Effector memory CD4-positive, alpha-beta T cell (primary cell): ENCODE measurements at places on chromosomes 7 and 10.

DNA sequence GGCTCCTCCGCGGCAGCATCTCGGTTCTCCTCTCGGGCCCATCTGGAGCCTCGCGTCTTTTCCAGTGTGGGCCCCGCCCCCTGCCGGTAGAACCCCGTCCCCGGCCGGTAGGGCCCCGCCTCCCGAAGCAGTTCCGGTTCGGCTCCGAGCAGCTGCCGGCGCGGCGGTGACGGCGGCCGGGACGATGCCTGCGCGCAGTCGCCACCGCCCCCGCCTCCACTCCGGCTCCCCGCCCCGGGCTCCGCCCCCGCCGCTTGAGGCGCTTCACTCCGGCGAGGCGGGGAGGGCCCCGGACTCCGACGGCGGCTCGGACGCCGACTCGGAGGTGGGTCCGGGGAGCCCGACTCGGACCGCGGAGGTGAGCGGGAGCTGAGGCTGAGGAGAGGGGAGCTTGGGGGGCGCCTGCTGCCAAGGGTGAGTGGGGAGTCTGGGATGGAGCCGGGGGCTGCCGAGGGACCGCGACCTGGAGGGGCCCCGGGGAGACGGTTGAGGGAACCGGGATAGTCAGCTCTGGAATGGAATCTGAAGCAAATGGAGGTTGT, at the start of gene SAMD8:
SAMD8 (plus strand) TSS at position 292 of the 542 bp plus-strand sequence. CDS start 38,873 bp downstream, outside the sequence.
- peak; percentile 96 for DNase-seq

DNA sequence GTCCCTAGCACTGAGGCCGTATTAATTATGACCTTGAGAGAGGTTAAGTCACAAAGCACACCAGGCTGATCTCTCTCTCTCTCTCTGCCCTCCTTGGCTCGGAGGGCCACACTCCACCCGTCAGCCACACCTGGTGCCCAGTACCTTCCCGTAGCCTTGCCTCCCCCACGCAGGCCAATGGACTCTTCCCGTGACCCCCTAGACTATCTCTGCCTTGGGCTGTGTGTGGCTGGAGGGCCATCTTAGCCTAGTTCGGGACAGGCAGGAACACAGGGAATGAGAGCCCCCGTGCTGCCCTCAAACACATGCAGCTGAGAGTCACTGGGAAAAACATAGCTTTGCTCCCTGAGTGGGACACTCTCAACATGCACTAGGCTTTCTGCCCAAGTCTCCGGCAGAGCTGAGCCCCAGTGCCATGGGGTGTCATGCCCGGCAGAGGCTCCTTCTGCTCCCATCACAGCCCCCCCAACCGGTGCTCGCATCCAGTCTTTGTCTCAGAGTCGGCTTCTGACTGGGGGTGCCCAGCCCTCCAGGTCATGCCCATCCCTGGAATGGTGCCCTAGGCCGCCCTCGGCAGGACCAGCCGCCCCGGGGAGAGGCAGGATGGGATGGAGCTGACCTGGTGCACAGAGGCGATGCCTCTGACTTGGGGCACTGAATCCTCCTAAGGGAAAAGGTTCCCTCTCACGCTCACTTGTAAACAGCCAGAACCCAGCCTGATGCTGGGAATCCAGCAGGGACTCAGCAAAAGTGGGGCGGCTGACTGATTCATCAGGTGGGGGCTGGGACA, 63.0 kb downstream of the TCERG1L start:
- no peak for DNase-seq

DNA sequence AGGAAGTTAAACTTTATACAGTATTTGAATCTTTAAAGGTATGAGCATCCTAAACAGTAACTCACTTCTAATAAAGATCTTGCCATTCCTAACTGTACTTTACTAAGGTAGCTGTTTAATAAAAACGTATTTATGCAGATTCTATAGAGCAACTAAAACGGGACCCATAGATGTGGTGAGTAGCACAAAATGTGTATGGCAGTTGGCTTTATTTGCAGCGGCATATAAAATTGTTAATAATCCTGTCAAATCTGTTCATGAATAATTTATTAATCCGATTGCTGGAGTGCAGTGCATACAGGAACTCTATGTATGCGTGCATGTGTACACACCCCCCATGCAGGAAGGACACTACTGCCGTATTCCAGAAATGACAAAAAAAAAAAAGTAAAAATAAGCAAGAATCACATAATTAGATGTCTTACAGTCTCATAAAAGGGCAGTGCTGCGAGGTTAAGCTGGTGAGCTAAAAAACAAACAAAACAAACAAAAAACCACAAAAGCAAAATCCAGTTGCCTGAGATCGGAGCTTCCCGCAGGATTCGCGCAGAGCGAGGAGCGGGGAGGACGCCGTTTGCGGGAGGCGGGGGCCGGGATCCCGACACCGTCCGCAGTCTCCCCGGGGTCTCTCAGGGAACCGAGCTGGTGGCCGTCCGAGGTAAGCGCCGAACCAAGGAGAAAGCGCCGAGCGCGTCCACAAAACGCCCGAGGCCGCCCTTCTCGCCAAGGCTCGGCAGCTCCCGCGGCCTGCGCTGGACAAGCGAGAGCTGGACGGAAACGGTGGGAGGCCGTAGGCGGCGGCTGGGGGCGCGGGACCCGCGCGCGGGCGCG, 518 bp upstream of the COMMD3 start:
- no peak for DNase-seq

- DNase-seq = no peak
Measured at GRCh38 chr10:97406064-97406463, 4.9 kb upstream of the RRP12 start.

GRCh38 chr7:49433794-49434193, 339.6 kb upstream of the VWC2 start:
- DNase-seq = no peak

GRCh38 chr10:125221716-125222115, 61.4 kb upstream of the CTBP2 start:
- no peak for DNase-seq

GRCh38 chr10:103776878-103777591, 78.3 kb downstream of the SH3PXD2A start:
- no peak for DNase-seq

- no peak for DNase-seq
Measured at GRCh38 chr7:140992422-140992821, 22.3 kb downstream of the MRPS33 start.

GRCh38 chr10:133324198-133324792, 12.4 kb downstream of the CALY start:
- DNase-seq = peak; percentile 51

- peak; percentile 3 for DNase-seq
Measured at GRCh38 chr7:6446838-6447580, 745 bp downstream of the DAGLB start.

GRCh38 chr7:112414855-112415490, 35.3 kb upstream of the IFRD1 start:
- no peak for DNase-seq

DNA sequence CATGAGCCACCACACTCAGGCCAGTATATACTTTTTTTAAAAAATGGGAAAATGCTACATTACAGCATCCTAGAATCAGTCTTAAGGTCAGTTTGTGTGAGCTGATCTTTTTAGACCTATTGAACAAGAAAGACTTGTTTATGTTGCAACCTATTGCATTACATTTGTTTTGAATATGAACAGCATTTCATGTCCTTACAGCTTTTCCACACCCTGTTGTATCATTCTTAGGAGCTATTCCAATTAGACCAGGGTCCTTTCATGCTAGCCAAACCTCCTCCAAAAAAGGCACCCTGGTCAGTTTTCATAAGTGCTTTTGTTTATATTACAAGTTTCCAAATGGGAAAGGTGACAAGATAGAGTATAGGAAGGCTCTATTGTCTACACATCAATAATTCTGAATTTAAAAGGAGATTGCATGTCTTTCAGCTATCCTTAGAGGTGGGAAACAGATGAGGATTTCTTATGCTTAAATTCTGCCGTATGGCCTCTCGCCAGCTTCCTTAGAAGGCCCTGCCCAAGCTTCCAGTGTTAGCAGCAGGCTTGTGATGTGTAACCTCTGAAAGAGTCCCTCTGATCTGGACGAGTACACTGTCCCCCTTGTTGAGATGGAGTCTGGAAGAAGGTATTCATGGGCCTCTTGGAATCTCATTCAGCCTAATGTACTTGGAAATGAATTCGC, 171.9 kb downstream of the OTUD1 start:
- no peak for DNase-seq

DNA sequence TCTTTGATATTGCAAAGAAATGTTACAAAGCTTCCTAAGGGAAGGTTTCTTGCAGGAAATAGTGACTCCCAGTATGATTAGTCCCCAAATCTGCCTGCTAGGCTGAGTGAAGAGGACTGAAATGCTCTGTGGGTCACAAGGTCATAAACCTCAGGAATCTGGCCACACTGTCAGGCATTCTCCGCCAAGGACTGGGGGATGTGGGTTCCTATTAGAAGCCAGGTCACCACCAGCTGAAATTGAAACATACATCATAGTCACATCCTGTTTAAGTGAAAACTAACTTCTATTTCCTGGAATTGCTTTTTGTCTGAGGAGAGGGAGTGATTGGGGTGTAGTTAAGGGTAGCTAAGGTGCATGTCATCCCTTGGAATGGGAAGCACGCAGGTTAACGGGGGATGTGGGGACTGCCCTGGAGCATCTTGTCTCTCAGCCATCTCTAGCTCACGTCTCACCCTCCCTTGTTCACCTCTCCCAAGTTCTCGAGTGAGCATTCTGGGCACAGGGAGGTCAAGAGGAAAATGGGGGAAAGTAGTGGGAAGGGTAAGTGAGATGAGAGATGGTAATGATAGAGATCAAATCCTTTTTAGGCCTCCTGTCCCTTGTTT, 12.0 kb upstream of the GSAP start:
- DNase-seq = no peak

DNA sequence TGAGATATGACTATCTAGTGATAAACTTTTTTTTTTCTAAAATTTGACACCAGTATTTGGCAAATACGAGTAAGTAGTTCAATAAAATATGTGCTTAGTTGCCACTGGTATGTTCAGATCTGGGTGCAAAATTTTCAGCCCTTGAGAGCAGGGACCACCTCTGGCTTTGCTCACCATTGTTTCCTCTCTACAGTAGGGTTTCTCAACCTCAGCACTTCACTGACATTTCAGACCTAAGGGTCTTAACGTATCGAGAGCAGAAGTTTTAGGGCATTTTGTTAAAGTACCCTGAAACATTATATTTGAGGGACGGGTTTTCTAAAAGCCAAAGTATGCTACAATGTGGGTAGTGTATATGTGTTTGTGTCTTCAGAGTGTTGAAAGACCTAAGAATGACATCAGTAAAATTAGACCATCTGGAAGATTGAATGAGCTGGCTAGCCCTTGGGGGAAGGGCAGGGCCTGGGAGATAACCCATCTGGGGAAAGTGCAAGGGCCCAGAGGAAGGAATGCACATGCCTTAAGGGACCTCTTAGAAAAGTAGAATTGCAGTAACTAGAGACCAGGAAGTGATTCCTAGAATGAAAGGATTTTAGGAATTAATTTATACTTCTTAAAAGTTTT, 11.8 kb downstream of the BZW2 start:
- DNase-seq = no peak

- no peak for DNase-seq
Measured at GRCh38 chr10:21043044-21043443, 145.9 kb upstream of the NEBL start.

GRCh38 chr10:36677431-36677768, 448.0 kb upstream of the ANKRD30A start:
- DNase-seq = no peak

DNA sequence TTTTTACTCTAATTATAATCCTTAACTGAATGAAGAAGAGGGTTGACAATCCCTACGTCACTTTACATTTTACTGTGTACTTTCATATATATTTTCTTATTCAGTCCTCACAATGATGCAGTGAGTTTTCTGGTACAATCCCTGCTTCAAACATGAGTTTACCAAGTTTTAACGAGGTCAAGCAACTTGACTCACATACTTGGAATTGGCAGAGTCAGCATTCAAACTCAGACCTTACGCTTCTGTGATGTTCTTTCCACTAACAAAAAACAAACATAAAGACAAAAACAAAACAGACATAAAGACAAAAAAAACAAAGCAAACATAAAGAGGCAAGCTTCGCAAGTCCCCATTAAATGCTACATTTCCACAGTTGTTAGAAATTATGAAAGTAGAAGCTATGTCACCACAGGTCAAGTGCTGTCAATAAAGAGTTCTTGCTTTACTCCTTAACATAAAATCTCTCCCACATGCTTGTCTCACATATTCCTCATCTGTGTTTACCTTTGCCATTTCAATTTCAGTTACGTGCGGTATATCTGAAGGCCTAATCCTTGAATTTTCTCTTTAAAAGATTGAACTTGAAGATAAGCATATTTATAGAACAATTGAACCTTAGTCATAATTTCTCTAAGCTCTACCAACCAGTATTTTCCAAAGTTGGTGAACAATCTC, 217.3 kb downstream of the CELF2 start:
- DNase-seq = no peak

DNA sequence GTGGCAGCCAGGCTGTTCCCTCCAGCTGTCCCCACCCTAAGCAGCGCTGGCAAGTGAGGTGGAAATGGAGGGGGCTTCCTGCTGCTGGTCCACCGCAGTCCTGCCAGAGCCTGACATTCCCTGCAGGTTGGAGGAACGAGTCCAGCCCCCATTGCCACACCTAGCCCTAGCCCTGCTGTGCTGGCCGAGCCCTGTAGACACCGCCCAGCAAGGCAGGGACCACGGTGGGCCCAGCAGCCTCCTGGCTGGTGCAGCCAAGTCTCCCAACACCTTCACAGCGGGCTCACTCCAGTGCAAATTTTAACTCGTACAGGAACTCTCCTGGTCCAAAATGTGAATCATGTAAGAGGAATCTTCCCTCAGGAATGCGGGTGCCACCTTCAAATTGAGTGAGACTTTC, 116.3 kb downstream of the PAXIP1 start:
- no peak for DNase-seq

GRCh38 chr7:74230446-74231231, 20.8 kb downstream of the LAT2 start:
- DNase-seq = no peak

DNA sequence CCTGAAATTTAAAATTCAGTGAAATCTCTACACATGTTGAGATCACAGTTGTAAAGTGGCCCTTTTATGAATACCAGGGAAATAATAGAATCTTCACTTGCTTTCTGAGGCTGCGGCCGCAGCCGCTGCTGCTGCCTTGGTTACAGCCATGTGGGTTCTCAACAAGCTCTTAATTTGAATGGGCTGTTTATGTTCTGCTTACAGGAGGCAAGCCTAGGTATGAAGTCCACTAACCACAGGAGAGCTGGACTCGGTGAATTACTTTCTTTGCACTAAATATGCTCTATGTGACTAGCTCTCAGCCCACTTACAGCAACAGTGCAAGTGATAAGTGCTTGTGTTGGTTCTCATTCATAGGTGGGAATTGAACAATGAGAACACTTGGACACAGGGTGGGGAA, 410.8 kb downstream of the SFMBT2 start:
- no peak for DNase-seq

- DNase-seq = no peak
Measured at GRCh38 chr7:96303686-96304443, 18.0 kb downstream of the SLC25A13 start.

DNA sequence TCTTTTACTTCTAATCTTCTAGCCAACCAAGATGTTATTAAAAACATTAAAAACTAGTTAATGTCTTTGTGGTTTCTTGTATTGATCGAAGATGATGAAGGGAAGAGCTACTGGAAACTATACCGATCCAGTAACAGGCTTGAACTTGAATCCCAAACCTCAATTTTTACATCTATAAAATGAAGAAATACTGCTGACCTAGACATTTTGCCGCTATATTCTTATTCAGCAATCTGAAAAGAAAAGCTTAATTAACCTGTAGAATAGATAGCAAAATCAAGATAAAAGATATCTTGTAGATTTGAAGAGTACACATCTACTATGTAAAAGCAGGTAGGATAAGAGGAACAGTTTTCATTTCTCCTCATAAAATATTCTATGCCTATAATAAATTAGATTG, 326.1 kb upstream of the LRRN3 start:
- no peak for DNase-seq

GRCh38 chr10:103874730-103875129, 19.4 kb upstream of the SH3PXD2A start:
- no peak for DNase-seq

- DNase-seq = no peak
Measured at GRCh38 chr7:142477079-142477651, 219.3 kb upstream of the PRSS58 start.
